Lower leg skin (tissue), 4 donors: ENCODE measurements at places on chromosomes 5 and 9.

- no peak for DNase-seq
Observed at GRCh38 chr9:133463864-133464615, 4.3 kb downstream of the CACFD1 start.

GRCh38 chr5:137220523-137220927 lies 278.6 kb downstream of the SPOCK1 start:
- DNase-seq: no peak

DNA sequence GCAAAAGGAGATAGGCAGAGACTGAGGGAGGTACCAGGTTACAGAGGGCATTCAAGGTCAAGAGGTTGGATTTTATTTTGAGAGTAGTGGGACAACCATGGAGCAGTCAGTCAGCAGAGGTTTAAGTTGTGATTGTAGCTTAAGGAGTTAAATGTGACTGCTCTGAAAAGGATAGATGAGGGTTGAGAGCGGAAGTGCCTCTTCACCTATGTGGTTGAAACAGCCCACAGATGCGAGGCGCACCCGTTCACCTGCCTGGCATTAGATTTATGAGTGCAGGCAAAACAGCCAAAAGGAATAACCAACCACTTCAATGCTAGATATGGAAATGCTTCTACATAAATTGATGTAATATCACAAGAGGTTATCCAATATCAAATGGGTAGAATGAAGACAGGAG lies 8.4 kb downstream of the ZNF474 start:
- DNase-seq: no peak

DNA sequence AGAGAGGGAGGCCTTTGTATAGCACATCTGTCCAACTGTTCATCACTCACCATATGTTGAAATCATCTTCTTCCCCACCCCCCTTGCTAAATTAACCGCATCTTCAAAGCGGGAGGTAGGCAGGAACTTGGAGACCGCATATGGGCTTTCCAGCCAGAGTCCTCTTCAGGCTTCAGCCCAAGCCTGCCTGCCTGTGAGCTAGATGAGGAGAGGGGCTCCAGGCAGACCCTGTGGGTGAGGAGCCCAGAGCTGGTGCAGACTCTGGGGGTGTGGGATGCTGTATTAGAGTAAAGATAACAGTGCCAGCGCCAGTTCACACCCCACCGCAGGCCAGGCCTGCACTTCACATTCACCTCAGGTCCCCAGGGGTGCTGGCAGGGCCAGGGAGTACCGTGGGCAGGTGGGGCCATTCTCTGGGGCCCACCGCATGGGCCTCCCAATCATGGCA lies 16.2 kb downstream of the PRRC2B start:
- no peak for DNase-seq

GRCh38 chr5:6496636-6497035 lies 48.0 kb downstream of the UBE2QL1 start:
- DNase-seq: no peak

DNA sequence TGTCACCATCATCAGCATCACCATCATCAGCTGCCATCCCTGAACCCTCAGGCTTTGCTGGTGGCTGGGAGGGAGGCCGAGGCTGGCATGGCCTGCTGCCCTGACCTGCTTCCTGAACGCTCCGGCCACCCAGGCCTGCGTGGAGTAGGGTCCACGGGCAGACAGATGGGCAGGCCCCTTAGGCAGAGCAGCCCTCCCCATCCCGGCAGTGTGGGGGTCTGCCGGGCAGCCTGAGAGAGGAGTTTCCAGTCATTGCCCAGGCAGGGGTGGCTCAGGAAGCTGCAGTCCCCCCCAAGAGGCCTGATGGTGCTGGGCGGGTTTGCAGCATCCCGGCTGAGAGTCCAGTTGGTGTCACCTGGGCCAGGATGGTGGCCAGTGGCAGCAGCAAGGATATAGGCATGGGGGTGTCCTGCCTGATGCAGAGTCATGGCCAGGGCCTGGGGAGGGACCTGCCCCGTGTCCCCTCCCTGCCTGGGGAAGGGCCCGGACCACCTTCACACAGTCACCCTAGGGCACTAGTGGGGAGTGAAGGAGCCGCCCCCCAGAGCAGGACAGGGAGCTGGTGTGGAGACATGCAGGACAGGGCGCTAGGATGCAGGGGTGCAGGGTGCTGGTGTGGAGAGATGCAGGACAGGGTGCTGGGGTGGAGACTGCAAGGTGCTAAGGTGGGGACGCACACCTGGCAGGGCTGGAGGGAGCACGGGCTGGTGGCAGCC lies 7.7 kb upstream of the EGFL7 start:
- DNase-seq: no peak

DNA sequence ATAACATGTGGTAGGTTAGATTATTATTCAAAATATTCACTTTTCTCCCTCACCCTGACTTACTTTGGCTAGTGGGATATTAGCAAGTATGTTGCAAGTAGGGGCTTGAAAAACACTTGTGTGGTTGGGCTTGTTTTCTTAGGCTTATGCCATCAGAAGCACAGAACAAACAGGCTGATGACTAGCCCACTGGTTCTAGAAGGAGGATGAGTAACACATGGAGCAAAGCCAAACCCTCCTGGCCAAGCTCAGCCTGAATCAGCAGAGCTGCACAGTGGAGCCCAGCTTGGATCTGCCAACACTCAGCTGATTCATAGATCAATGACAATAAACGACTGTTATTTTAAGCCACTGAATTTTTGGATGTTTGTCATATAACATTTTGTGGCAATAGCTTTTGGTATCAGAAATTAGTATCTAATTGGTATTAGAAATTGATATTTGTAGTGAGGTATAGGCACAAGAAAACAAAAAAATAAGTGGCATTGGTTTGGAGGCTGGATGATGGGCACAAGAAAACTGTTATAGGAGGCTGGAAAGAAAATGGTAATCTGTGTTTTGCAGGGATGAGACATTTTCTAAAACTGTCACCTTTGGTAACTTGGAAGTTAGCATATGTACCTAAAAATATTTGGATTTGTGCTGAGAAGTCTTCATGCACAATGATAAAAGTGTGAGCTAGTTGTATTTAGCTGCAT lies 46.1 kb upstream of the ZBED3 start:
- DNase-seq: peak; percentile 92

GRCh38 chr5:83965441-83965840 lies 244.8 kb upstream of the HAPLN1 start:
- no peak for DNase-seq

DNA sequence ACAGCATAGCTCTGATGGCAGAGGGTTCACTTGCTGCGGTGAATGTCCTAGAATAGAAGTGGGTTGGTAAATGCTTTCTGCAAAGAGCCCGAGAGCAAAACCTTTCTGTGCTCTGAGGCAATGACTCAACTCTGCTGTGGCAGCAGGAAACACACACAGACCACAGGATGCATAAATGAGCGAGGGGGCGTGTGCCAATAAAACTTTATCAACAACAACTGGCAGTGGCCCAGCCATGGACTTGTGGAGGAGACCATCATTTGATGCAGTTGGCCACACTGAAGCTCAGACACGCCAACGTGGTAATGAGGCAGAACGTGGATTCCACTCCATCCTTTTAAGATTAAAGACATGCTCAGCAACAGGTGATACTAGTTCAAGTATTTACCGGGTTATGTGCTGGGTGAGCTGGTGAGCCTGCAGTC lies 6.8 kb downstream of the MRPL36 start:
- DNase-seq: no peak

- DNase-seq: no peak
Observed at GRCh38 chr9:129714511-129715061, 38.3 kb downstream of the PTGES start.
